ENCODE measurements at places on chromosomes 5 and 9. TPM values are rescaled to one million over a fixed set of nuclear protein-coding genes. Genes with fewer than 3 reads are reported as not detected.
A peak's percentile ranks its signal among the peaks of the same experiment; 100 is the strongest.

GRCh38 chr5:9831823-9832222 is 201.7 kb upstream of the TAS2R1 start:
- no peak for DNase-seq

SOX30 gene
- total RNA-seq = 2.0 TPM

GNA14 gene
- not detected for total RNA-seq

TLX3 gene
- total RNA-seq = not detected

GRCh38 chr9:107684224-107684623 is 194.7 kb upstream of the KLF4 start:
- DNase-seq = no peak

MZB1 gene
- 27.3 TPM for total RNA-seq

DNA sequence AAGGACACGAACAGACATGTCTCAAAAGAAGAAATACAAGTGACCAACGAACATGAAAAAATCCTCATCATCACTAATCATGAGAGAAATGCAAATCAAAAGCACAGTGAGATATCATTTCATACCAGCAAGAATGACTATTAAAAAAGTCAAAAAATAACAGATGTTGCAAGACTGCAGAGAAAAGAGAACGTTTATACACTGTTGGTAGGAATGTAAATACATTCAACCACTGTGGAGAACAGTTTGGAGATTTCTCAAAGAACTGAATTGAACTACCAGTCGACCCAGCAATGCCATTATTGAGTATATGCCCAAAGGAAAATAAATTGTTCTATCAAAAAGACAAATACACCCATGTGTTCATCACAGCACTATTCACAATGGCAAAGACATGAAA is 45.7 kb downstream of the FXN start:
- DNase-seq = no peak

DNA sequence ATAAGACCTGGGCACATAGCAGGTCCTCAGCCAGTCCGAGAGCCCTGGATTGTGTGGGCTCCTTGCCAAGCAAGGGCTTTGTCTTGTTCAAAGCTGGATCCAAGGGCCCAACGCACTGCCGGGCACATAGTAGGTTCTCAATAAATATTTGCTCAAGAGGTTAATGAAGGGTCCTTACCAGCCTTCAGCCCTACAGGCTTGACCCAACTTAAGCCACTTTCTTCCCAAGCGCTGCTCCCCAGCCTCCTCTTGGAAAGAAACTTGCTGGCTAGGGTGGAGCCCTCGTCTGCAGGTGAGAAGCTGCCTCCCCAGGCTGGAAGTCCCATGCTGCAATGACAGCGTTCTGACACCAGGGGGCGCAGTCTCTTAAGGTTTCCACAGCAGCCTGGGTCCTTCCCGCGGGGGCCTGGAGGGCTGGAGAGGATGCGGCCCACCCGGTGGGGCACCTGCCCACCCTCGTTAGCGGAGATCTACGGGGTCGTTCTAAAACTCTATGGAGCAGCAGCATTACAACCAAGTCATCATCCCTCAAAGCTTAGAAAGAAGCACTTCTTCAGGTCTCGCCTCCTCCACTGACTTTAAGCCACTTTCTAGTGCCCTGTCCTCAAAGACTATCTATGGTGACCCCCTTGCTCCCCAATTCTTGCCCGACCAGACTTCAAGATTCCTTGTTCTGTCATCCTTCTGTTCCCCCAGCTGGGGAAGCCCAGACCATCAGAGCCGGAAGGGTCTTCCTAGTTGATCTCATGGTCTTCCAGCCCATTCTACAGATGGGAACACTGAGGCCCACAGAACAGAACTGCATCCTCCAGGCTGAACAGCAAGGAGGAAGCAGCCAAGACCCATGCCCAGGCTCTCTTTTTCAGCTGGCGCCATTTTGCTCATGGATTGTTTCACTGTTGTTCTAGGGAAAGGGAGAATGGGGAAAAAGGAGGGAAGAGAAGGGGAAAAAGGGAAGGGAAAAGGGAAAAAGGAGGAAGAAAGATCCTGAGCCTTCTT is 115.4 kb downstream of the LHX2 start:
- DNase-seq = peak; percentile 73

C5orf46 gene
- total RNA-seq = not detected

DNA sequence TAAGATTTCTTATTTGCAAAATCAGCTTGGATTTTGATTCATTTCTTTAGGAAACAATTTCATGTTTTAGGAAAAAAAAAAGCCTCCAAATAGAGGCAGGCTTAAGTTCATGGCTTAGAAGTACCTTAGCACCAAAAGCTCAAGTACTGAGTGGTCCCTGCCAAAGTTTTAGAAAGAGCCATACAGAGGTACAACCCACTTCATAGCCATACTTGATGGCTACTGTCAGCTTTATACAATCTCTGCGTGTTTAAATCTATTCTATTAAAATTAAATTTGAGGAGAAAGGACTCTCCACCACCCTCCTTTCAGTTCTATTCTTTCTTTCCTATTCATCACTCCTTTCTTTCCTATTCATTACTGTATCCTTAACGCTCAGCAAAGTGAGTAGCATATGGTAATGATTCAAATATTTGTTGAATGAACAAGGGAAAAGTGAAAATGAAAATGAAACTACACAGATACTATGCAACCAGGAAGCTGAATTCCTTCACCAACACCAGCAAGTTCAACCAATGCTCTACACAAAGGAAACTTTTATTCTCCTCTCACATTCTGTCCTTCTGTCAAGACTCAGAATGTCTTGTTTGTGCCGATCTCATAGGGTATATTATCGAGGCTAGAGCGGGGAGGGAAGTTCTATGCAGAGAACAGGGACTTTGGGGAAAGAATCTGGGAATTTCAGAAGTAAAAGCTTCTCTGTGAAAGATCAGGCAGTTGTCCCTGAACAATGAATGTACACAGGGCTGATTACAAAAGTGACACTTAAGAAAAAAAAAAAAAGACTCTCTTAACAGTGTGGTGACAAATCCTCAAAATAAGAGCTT is 138.6 kb upstream of the SPEF2 start:
- DNase-seq = no peak

GRCh38 chr5:113538313-113538712 is 24.8 kb downstream of the YTHDC2 start:
- no peak for DNase-seq

DNA sequence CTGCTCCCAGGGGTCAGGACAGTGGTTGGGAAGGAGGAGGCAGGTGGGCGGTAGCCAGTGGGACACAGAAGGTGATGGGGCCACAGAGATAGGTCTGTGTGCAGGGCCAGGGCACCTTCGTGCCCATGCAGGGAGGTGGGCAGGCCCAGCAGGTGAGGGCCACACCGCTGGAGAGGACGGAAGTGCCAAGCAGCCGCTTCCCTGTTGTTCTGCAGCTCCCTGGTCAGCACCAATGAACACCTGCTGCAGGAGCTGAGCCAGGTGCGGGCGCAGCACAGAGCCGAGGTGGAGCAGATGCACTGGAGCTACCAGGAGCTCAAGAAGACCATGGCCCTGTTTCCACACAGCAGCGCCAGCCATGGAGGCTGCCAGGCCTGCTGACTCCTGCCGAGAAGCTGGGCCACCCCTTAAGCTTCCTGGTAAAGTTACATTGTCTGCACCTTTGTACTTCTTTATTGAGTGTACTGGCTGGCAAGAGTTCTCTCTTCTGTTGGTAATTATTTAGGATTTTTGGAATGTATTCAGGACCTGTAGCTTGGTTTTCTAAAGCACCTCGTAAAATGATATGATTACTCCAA is 40.3 kb downstream of the TPPP start:
- no peak for DNase-seq

DNA sequence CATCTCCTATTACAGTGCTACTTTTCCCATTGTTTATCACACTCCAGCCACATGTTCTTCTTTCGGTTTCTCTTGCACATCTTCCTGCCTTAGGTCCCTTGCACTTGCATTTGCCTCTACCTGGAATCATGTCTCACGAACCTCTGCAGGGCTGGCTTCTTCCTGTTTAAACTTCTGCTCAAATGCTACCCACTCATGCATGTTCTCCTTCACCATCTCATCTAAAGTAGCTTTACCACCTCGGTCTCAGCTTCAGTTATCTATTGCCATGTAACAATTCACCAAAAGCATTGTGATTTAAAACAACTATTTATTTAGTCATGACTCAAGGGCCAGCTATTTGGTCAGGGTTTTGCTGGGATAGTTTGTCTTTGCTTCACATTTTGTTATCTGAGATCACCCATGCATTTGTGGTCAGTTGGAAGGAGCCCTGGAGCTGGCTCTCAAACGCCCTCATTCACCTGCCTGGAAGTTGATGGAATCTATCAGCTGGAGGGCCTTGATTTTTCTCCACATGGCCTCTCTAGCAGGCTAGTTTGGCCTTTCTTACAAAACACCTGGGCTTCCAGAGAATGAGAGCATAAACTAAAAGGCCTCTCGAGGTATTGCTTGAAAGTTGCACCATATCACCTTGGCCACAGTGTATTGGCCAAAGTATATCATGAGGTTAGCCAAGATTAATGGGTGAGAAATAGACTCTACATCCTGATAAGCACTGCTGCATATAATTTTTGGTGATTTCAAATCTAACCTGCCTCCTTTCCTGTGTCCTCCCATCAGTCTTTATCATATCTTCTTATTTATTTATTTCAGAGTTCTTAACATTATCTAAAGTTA is 21.4 kb downstream of the SPINK1 start:
- no peak for DNase-seq

DNA sequence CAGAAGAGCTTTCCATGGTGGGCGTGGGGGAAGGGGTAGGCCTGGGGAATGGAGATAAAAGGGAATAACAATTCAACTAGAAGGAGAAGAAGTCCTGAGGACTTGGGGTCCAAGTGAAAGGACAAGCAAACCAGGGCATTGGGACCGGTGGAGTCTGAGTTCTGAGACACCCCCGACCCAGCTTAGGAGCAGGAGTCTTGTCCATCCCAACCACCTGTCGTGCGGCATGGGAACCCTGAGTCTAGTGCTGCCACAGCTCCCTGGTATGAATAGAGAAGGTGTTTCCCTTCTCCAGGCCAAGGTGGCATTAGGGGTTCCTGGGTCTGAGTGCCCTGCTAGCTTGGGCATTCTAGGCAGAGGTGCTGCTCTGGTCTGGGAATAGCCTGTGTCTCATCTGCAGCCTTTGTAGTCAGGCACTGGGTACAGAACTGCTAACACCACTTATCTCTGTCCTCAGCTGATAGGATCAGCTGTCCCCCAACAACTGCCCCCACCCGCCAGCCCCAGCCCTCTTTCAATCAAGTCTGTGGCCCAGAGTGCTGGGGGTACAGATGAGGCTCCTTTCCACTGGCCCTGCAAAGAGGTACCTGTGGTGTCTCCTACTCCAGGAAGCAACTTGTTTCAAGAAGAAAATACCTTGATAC is 9.9 kb downstream of the HNRNPAB start:
- DNase-seq = no peak

GRCh38 chr9:137027369-137028262 is at the start of gene ABCA2:
Gene ABCA2 (minus strand): TSS chr9:137028237. CDS start chr9:137028140, 97 bp downstream.
- DNase-seq = peak; percentile 25

DNA sequence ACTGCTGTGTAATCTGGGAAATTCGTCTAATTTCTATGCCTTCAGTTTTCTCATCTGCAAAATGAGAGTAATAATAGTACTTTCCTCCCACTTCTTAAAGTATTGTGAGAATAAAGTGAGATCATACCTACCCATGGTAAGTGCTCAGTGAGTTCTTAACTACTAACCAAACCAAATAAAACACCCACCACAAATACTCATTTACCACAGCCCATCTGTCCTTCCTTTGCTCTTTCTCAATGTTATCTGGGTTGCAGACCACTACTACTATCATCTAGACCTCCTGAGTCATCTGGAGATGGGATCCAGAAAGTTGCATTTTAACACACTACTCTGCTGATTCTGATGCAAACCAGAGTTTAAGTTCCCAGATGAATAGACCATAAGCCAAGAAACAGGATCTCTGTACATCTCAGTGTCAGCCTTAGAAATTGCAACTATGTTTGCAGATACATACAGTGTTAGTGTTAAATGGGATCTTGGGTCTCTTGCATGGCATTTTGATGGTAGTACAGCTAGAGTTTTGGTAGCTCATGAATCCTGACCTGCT is 105.4 kb upstream of the ATP10B start:
- no peak for DNase-seq

PLAC8L1 gene
- 0.42 TPM for total RNA-seq

DNA sequence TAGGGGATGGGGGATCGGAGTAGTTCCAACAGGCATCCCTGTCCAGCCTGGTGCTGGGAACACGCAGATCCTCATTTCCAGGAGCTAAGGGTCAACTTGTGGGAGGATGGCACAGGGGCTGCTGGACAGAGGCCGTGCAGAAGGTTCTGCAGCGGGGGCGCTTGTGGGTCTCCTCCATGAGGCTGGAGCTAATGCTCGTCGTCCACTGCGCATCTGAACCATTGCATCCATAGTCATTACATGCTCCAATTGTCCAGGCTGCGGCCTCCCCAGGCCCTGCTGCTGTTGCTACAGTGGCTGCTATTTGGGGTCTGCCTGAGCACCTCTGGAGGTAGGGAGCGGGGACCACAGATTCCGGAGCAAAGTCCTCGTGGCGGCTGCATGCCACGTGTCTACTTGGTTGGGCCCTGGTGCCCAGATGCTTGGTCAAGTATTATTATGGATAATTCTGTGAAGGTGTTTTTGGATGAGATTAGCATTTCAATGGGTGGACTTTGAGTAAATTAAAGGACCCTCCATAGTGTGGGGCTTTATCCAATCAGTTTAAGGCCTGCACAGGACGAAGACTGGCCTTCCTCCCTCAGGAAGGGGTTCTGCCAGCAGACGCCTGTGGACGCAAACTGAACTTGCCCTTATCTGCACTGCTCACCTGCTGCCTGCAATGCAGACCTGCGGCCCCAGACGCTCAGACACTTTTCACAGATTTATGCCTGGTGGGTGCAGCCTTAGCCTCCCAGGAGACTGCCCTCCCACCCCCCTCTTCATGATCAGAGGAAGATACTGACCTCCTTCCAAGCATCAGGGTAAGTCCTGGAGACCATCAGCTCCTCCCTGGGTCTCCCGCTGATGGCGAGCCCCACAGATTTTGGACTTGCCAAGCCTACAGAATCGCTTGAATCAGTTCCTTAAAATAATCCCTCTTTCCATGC is 127.5 kb upstream of the IRX4 start:
- no peak for DNase-seq

- DNase-seq = no peak
Measured at GRCh38 chr5:149724130-149724840, 5.8 kb upstream of the PPARGC1B start.

DNA sequence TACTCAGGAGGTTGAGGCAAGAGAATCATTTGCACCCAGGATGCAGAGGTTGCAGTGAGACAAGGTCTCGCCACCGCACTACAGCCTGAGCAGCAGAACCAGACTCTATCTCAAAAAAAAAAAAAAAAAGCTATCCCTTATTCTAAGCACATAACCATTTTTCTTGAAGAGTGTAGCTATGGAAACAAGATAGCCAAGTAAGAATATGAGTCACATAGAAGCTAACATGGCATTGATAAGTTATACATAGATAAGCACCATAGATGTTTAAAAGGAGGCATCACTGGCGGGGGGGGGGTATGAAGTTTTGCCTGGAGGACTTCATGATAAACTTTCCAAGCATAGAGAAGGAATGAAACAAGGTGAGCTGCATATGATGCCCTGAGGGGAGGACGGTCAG is 26.0 kb downstream of the CHSY3 start:
- DNase-seq = no peak

- no peak for DNase-seq
Measured at GRCh38 chr5:176697267-176697933, 50.1 kb downstream of the TSPAN17 start.

GFRA3 gene
- 0.17 TPM for total RNA-seq

PTPRD gene
- not detected for total RNA-seq

GRCh38 chr5:91024727-91025126 is 358.4 kb downstream of the ARRDC3 start:
- no peak for DNase-seq
